ENCODE measurements at places on chromosomes 12 and 14.
A peak's percentile ranks its signal among the peaks of the same experiment; 100 is the strongest.

DNA sequence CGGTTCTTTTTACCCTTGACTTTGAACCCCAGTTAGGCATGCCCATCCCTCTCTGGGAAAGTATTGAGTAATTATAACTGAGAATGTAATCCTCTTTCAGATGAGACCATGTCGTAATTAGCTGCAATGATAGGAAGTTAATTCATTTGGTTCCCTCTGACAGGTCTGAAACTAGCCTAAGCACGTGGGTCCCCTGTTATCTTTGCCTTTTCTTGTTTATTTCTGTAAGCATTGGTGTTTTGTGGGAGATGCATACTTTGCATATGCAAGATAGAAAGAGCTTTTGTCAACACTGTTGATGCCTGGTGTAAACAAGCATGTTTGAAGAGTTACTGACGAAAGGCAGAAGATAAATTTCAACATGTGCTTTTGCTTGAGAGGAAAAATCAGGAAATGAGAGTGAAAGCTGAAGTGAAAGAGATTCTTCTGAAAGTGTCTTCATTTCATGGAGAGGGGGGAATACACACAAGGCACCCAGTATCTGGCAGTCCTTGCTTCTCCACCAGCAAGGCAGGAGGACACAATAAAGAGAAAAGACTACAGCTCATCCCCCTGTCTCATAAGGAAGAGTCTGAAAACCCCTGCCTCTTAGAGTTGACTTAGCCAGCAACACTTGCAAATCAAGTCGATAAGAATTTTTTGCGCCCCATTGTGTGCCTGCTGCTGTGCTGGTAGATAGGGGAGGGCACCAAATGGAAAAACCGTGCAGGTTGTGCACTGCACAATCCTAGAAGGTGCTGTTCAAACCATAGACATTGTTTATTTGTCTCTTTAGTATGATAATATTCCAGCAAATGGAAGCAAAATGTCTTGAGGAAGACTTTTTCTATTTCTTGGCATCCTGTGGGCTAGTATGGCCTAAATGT lies 77.8 kb downstream of the SLC24A4 start:
- DNase-seq, result no peak

DNA sequence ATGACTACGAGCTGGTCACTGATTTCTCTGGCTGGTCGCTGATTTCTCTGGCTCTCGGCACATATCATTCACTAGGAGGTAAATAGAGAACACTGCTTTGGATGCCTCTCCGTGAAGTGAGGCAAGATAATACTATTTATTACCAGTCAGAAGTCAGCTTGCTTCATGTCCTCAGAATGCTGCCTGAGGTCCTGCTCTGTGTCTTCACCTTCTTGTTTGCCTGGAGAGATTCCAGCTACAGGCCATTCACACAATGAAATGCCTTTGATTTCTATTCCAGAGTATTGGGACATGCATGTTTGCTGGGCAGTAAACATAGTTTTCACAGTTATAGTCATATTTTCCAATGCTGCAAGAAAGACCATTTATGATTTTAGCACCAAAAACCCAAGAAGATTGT lies 106.7 kb downstream of the AEBP2 start:
- no peak for DNase-seq

DNA sequence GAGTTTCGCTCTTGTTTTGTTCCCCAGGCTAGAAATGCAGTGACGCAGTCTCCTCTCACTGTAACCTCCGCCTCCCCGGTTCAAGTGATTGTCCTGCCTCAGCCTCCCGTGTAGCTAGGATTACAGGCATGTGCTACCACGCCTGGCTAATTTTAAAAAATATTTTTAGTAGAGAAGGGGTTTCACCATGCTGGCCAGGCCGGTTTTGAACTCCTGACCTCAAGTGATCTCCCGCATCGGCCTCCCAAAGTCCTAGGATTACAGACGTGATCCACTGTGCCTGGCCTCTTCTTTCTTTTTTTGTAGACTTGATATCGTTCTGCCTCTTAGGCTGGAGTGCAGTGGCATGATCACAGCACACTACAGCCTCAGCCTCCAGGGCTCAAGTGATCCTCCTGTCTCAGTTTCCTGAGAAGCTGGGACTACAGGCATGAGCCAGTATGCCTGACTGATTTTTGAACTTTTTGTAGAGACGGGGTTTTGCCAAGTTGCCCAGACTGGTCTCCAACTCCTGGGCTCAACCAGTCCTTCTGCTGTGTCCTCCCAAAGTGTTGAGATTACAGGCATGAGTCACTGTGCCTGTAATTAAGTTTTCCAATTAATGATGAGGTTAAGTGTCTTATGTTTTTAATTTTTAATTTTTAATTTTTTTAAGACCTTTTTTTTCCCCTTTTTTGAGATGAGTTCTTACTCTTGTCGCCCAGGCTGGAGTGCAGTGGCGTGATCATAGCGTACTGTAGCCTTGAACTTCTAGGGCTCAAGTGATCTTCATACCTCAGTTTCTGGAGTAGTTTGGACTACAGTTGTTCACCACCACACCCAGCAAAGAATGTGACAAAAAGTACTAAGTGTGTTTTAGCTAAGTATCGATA lies 10.2 kb downstream of the RCOR1 start:
- no peak for DNase-seq

- DNase-seq, result no peak
Measured at GRCh38 chr14:33010495-33010894, 71.8 kb downstream of the NPAS3 start.

DNA sequence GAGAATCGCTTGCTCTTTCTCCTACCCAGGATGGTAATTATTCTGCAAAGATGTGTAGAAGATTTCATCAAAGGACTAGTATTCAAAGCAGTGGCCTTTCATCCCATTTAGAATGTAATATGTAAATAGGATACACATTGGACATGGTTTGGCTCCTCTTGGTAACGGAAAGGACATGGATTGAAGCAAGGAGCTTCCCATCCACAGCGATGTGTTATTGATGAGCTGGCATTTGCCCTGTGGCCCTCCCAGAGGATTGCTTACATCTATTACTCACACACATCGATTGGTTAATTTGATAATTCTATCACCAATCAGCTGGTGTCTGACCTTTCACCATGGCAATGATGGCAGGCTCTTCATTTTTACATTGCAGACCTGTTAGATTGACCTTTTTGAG lies 458.4 kb downstream of the EGLN3 start:
- no peak for DNase-seq

GRCh38 chr14:96249029-96249428 lies 7.0 kb upstream of the BDKRB1 start:
- DNase-seq, result no peak

DNA sequence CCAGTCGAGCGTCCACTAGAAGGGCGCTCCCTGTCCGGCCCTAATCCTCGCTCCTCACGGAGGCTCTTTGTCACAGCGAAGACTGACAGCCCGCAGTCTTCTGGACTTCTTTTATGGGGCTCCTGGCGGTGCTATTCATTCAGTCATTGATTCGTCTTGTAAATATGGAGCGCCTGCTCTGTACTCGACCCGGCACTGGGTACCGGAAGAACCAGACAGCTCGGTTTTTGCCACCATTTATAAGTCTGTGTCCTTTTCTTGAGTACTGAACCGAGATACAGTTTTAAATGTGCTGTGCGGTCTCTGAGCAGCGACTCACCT lies 570 bp downstream of the DMAC2L start:
- no peak for DNase-seq

- peak; percentile 69 for DNase-seq
Measured at GRCh38 chr14:102554821-102555819, 37.3 kb upstream of the RCOR1 start.

GRCh38 chr14:19902409-19902808 lies 18.0 kb upstream of the OR4K5 start:
- no peak for DNase-seq

GRCh38 chr14:96999654-97000155 lies 202.5 kb downstream of the VRK1 start:
- no peak for DNase-seq

DNA sequence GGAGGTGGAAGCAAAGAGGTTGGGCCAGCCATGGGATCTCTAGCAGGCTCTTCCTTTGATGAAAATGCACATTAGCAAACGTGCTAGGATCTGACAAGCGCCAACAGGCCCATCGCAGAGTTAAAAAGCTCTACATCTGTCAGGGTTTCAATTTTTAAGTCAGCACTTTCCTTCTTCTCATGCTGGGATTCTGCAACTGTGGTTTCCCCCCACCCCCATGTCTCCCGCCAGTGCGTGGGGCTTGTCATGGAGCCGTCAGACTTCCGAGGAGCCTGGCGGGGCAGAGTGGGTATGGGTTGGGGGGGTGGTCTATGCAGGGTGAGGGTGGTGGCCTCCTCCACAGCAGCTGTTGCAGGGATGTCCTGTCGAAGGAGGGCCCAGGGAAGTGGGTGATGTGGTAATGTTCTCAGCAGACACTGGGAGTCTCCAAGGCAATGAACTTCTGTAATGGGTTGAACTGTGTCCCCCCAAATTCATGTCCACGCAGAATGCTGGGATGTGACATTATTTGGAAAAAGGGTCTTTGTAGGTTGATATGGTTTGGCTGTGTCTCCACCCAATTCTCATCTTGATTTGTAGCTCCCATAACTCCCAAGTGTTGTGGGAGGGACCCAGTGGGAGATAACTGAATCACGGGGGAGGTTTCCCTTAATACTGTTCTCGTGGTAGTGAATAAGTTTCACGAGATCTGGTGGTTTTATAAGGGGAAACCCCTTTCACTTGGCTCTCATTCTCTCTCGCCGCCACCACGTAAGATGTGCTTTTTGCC lies 115.2 kb upstream of the MAP1LC3B2 start:
- DNase-seq, result no peak

DNA sequence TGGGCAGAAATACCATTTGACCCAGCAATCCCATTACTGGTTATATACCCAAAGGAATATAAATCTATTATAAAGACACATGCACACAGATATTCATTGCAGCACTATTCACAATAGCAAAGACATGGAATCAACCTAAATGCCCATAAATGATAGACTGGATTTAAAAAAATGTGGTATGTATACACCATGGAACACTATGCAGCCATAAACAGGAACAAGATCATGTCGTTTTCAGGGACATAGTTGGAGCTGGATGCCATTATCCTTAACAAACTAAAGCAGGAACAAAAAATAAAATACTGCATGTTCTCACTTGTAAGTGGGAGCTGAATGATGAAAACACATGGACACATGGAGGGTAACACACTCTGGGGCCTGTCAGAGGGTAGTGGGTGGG lies 335.6 kb downstream of the BTG1 start:
- no peak for DNase-seq

DNA sequence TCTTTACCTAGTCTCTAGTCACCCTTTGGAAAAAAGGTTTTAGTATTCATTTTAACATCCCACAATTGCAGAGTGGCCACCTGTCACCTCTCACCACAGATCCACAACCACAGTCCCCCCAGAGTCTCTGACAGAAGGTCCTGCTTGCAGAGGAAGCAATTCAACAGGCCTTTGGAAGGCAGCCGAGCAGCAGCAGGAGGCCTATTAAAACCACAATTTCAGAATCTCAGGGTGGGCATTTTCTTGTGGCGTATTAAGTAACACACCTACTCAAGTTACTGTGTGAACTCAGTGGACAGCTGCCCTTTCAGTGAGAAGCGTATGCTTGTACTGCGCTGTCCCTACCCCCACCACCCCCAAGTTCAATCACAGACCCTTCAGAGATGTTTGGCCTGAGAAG lies 234.0 kb upstream of the HMGA2 start:
- DNase-seq, result no peak

Data from activated naive CD4-positive, alpha-beta T cell treated with anti-CD3 and anti-CD28 coated beads, Interleukin-2, amount 50 U/mL, for 16 hours (primary cell).